Astrocyte of the spinal cord (primary cell): ENCODE measurements at places on chromosomes 5 and 9.

DNA sequence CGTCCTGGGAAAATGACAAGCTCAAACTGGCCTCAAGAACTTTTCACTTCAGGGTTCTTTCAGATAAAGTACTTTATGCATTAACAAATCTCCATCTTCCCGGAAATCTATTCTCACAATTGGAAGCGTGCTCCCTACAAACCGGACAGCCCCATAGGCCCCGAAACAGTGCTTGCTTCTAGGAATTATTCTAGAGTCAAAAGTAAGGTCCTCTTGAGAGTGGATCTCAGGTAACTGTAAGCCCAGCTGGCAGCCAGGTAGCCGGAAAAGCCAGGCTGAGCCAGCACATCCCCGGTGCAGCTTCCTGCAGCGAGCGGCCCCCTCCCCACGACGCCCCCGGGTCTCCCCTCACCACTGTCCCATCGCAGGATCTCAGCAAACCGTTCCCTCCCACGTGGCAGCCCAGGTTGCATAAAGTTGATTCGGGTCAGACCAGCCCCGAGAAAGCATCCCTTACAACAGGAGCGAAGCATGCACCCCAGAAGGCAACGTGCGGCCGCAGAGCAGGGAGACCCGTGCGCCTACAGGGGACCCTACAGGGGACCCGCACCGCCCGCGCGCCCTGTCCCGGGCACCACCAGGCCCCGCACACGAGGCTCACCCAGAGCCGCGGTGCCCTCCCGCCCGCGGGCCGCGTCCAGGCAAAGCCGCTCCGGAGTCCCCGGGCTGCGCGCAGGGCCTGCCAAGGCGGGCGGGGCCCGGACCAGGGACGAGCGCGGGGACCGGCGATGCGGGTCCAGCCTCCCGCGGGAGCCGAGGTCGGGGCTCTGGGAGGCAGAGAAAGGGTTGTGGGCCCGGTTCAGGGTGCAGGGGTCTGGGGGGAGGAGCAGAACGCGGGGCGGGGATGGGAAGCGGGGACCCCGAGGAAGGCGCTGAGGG, 920 bp downstream of the LPCAT1 start:
- no peak for DNase-seq

DNA sequence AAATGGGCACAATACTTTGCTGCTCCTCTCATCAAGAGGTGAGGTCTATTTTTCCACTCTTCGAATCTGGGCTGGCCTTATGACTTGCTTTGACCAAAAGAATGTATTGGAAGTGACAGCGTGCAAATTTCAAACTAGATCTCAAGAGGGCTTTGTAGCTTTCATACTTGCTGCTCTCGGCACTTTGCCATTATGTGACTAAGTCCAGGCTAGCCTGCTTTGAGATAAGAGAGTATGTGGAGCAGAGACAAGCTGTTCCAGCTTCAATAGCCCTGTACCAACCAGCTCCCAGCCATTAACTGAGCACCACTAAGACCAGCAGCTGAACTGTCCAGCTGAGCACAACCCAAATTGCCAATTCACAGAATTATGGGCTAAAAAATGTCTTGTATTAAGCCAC, 124.6 kb downstream of the ACER2 start:
- no peak for DNase-seq

GRCh38 chr9:78301466-78301865, 4.5 kb downstream of the PSAT1 start:
- DNase-seq: no peak

DNA sequence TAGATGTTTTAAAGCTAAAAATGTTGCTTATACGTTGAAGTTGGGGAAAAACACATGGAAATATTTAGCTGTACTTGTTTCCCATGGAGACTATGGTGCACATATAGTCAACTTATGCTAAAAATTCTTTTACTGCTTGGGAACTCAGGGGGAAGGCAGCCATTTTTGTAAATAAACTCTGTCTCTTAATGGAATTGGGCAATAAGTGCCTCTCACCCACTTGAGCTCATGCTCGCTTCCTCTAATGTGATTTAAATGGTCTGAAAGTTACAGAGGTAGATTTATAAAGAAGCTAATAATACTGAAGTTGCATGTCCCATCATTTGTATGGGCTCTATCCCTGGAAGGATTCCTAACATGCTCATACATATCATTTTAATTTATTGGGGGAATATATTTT, 523.8 kb downstream of the RASEF start:
- DNase-seq: no peak

DNA sequence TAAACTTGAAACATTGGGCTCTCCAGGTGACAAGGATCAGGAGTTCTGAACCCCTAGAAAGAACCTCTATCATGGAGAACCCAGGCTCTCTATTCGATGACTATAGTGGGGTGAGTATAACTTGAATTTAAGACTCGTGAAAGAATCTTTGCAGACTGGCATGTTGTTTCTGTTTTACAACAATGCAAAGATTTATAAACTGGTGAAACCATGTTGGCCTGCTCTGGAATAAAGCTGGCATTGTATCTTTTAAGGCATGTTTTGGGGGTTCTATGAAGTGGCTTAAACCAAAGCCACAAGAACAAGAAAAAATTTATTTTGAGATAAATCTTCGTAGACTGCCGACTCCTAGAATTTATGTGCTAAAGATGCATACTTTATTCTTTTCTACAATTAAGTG, 9.8 kb upstream of the GDNF start:
- DNase-seq: no peak

GRCh38 chr9:4739587-4740387, 1.2 kb downstream of the AK3 start:
- no peak for DNase-seq

DNA sequence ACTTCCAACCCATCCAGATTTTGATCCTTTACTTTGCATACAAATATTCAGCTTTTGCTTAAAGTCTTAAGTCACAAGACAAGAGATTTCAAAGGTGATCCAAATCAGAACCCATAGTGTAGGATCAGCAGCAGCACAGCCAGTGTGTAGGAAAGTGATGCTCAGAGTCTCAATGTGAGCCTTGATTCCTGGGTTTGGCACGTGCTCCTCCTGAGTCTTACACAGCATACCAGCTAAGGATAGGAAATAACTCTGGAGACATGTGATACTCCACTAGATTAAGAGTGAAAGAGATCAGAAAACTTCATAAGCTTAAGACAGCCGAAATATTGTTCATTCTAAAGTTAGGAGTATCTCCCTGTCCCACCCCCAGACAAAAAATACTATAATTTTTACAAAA, 344.9 kb downstream of the SEMA5A start:
- no peak for DNase-seq

GRCh38 chr5:72366324-72366976, 46.3 kb downstream of the PTCD2 start:
- peak; percentile 83 for DNase-seq

DNA sequence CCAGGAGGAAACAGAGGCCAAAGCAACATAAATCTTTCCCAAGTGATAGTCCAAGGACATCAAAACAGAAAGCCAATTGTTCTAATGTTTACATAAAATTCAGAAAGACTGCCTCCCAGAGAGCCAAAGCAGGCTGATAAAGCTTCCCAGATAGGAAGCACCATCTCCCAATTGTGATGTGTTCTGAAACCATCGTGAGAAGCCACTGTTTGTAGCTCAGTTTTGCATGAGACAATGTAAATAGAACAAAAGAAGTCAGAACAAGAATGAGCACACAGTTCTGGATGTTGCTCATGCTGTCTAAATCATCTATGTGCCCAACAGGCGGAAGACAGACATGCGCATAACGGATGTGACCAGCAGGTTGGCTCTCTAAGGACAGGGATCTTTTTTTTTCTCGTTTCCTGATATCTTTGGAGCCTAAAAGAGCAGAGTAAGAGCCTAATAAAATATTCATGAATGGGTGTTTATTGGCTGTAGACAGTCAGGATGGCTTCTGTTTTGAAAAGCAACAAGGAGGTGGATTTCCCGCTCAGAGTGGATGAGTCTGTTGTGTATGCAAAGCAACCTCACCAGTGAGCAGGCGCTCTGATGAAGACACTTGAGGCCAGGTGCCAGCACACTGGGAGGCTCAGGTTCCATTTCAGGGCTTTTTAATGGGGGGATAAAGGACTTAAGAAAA, 113.6 kb downstream of the GNA14 start:
- DNase-seq: no peak

DNA sequence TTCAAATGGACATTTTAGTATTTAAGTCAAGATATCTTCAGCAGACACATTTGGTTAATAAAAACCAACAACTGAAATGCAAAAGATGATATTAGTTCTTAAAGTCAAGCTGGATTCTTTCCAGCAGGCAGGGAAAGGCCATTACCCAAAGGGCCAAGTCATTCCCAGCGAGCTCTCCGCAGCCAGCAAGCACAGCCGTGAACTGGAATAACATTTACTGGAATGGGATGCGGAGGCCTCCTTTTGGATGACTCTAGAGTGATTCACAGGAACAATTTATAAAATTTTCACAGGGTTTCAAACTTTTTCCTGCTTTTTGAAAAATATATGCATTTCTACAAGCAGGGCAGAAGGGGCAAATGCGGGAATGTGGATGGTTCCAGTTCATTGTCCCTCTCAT, 76.6 kb upstream of the DAB2 start:
- DNase-seq: peak; percentile 85

- DNase-seq: peak; percentile 45
These were observed 175.0 kb downstream of the AUH start for GRCh38 chr9:91186632-91187108.

DNA sequence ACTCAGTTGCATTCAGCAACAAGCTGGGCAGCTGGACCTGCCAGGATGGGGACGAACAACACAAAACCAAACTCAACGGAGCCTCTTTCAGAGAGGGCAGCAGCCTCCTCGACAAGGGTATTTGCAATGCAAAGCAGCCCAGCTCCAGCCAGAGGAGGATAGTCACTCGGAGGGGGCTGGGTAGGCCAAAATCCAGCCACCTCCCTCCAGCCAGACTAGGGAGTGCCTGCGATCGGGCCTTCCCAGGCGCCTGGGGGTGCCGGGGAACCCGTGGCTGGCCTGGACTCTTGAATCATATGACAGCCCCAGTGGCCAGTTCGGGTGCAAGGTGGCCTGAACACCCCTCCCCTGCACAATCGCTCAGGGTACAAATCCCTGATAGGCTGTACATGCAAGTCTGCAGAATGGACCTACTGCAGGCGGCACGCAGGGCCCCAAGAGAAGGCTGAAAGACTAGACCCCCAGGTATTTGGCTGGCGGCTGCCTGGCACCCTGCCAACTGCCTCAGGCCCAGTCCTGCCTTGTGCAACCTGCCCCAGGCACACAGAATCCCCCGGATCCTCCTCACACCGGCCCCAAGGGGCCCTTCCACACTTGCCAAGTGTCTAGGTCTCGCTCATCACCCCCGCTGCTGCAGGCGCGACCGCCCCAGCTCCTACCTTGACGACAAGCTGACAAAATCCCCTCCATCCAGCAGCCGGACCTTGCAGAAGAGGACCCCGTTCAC, 1.3 kb downstream of the EEIG1 start:
- peak; percentile 36 for DNase-seq

- DNase-seq: peak; percentile 10
These were observed 2.3 kb upstream of the FBXW11 start for GRCh38 chr5:172008689-172009141.

DNA sequence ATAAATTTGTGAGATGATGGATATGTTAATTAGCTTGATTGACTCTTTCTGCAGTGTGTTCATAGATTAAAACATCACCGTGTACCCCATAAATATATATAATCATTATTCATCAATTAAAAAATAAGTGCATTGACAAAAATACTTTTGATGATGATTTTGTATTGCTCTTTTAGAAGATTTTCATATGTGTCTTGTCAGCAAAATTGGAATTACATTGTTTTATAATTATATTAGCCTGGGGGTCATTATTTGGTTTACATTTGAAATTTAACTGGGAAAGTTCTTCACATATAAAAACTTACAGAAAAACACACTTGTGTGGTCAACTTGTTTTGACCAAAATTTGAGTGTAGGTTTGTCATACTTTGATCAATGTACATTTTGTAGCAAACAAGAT, 614.6 kb upstream of the ITGA1 start:
- DNase-seq: no peak

DNA sequence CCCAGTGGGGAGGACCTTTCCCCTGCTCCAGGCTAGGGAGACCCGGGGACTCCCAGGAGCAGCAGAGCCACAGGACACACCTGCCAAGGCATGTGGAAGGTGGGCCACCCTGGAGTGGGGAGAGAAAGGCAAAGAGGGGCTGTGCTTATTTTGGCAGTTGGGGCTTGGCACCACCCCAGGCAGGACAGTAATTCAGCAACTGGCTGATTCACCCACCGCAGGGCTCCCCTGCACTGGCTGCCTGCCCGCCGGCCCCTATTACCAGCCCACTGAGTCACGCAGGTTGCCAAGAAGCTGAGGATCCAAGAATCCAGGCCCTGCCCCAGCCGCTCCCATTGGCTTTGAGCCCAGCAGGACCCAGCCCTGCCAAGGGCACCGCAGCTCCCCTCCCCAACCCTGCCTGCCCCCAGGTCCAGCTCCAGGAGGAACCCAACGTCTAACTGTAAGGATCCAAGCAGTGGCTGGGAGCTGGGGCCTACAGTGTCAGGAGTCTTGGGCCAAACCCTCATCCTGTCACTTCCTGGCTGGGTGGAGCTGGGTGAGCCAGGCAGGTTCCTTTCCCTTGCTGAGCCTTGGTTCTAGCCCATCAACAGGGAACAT, 14.2 kb upstream of the RALGDS start:
- peak; percentile 96 for DNase-seq

GRCh38 chr9:79671558-79671957, 99.8 kb downstream of the TLE4 start:
- DNase-seq: no peak

- DNase-seq: peak; percentile 85
These were observed 134.6 kb downstream of the EDIL3 start for GRCh38 chr5:84249918-84250630.

DNA sequence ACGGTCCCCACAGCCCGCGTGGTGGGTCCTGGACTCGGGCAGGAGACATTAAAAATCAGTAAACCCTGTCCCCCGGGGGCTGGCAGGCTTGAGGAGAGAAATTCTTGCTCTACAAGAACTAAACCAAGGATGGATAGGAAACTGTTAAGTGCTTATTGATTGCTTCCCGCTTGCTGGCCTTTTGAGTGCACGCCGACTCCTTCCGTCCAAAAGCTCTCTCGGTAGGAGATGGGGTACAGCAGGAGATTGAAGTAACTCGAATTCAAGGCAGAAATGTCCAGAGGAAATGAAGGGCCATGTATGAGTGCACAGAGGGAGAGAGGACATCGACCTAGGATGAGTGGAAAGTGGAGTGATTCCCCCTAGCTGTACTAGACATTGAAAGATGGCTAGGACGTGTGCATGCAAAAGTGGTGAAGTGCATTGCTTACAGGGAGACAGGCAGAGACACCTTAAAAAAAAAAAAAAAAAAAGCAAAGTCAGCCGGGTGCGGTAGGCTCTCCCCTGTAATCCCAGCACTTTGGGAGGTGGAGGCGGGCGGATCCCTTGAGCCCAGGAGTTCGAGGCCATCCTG, 923 bp downstream of the RECK start:
- no peak for DNase-seq
